Small intestine (tissue), 16 donors: ENCODE measurements at places on chromosomes 2 and 18. TPM values are rescaled to one million over a fixed set of nuclear protein-coding genes. Genes with fewer than 3 reads are reported as not detected.
A peak's percentile ranks its signal among the peaks of the same experiment; 100 is the strongest.

DNA sequence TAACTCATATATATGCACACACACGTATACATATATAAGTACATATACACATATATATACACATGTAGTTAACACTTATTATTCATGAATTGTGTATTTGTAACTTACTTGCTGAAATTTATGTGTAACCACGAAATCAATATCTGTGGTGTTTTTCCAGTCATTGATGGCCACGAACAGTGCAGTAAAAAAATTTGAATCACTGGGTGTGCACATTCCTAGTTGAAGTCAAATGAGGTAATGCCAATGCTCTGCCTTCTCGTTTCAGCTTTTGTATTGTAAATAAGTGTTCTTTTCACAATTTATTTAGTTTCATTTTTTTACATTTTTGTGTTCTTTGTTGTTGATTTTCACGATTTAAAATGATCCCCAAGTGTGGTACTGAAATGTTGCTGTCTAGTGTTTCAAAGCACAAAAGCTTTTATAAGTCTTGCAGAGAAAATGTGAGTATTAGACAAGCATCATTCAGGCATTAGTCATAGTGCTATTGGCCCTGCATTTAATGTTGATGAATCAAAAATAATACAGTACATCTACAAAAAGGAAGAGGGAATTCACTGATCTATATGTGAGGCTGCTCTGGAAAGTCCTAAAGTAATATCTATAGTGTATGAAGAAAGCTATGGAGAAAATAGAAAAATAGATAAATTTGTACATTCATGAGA is 419.0 kb downstream of the DSC3 start:
- no peak overlapping the region for H3K4me3 ChIP-seq
- H3K4me1 ChIP-seq = no peaks in the 10 kb centered on the region
- no peaks in the 10 kb centered on the region for H3K36me3 ChIP-seq
- no peak for DNase-seq
- H3K27ac ChIP-seq = no peak overlapping the region

DNA sequence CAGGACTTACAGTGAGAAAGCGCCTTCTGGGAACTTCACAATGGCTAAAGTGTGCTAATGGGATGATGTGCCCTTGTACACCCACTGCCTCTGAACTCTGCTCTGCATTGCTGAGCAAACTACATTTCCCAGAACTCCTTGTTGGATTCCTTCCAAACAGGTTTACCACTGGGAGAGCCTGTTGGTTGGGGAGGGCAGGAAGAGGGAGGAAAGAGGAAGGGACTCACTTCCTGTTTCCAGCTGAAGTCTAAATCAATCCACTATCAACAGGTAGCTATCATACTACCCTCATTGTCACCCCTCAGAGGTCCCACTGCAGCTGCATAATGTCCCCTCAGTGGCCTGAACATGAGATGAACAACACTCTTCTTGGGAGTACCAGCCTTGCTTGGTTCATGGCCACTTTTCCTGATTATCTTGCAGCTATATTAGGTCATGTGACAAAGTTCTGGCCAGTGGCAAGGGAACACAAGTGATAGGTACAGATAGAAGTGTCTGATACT is 109.7 kb downstream of the MSH2 start:
- H3K27ac ChIP-seq = no peak overlapping the region
- no peak for DNase-seq
- no peak overlapping the region for H3K4me3 ChIP-seq
- no peaks in the 10 kb centered on the region for H3K36me3 ChIP-seq
- no peaks in the 10 kb centered on the region for H3K4me1 ChIP-seq

DNA sequence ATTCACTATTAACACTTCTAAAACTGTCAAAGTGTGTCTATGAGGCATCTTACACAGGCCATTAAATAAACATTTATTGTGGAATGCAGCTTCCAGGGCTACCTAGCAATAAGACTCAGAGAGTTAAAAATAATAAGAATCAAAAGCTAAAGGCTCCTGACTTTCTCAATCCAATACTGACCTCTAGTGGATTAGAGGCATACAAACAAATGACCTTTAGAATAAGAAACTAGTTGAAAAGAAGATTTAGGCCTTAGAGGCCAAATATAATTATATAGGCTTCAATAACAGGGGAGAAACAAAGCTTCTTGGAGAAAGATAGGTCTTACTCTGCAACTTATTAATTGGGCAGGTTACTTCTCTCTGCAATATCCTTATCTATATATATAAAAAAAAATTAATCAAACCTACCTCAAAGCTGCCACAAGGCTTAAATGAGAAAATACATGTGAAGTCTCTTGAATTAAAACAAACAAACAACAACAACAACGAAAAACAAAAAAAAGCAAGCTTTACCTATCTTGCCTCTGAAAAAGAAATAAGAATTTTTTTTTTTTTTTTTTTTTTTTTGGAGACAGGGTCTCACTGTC is 246.1 kb downstream of the EXOC6B start:
- no peak overlapping the region for H3K27ac ChIP-seq
- no peaks in the 10 kb centered on the region for H3K27me3 ChIP-seq
- peak; percentile 55 for DNase-seq
- no peaks in the 10 kb centered on the region for H3K4me1 ChIP-seq
- H3K36me3 ChIP-seq = no peaks in the 10 kb centered on the region
- no peak overlapping the region for H3K4me3 ChIP-seq

DNA sequence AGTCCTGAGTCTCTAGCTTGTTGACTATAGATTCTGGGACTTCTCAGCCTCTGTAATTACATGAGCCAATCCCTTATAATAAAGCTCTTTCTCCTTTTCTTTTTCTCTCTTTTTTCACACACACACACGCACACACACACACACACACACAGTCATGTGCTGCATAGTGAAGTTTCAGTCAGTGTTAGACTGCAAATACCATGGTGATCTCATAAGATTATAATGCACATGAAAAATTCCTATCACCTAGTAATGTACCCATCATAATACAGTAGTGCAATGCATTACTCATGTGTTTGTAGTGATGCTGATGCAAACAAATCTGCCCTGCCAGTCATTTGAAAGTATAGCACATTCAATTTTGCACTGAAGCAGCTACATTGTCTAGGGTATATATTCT is 558.2 kb downstream of the SUCLG1 start:
- no peaks in the 10 kb centered on the region for H3K27me3 ChIP-seq
- no peaks in the 10 kb centered on the region for H3K4me1 ChIP-seq
- H3K4me3 ChIP-seq = no peak overlapping the region
- no peak for DNase-seq
- H3K27ac ChIP-seq = no peak overlapping the region
- H3K36me3 ChIP-seq = no peaks in the 10 kb centered on the region

DNA sequence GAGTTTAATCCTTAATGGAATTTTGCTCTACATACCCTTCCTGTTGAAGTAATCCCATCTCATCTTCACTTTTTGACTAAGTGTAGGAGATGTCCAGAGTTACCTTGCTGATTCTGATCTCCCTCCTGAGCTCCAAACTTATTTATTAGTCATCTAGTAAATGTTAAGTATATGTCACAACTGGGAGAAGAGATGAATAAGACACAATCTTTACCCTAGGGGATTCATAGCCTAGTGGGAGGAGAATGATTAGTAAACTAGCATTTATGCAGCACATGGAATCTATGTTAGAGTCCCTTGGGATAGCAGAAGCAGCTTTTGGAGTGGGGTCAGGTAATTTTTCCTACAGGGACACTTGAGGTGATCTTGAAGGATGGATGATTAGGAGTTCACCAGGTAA is 20.7 kb downstream of the ACVR2A start:
- no peak overlapping the region for H3K4me3 ChIP-seq
- no peaks in the 10 kb centered on the region for H3K27me3 ChIP-seq
- no peaks in the 10 kb centered on the region for H3K36me3 ChIP-seq
- H3K27ac ChIP-seq = no peak overlapping the region

DNA sequence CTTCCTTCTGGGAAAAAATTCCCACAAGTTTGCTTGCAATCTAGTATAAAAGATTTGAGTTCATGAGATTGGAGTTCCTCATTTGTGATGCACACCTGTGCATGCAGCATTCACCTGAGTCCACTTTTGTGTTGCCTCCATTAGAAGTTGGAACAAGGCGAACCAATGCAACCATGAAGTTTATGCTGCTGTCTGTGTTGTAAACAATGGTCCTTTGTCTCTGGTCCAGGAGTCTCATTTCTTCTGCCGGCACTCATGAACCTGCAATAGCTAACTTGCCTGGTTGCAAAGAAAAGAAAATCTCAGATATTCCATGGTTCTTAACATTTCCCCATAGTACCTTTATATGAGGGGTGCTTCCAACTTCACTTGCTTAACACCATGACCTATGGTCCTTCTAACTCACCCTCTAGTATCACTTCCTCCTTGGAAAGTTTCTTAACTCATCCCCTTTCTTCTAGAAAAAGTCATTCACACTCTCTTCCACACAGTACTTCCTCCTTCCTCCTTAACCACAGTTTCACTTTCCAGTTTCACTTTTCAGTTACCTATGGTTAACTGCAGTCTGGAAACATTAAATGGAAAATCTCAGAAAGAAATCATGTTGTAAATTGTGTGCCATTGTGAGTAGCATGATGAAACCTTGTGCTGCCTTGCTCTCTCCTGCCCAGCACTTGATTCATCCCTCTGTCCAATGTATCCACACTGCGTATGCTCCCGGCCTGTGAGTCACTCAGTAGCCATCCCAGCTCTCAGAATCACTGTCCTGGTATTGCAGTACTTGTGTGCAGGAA is 128.8 kb upstream of the TRIB2 start:
- H3K36me3 ChIP-seq = no peaks in the 10 kb centered on the region
- peak; percentile 38 for DNase-seq
- H3K27me3 ChIP-seq = no peaks in the 10 kb centered on the region
- H3K4me1 ChIP-seq = no peaks in the 10 kb centered on the region
- H3K4me3 ChIP-seq = no peak overlapping the region

GRCh38 chr18:63394954-63395353 is 27.3 kb downstream of the VPS4B start:
- H3K4me1 ChIP-seq = no peaks in the 10 kb centered on the region
- H3K27ac ChIP-seq = no peak overlapping the region
- no peak overlapping the region for H3K4me3 ChIP-seq
- peaks cover 49% of the 10 kb centered on the region for H3K36me3 ChIP-seq
- no peak for DNase-seq

DNA sequence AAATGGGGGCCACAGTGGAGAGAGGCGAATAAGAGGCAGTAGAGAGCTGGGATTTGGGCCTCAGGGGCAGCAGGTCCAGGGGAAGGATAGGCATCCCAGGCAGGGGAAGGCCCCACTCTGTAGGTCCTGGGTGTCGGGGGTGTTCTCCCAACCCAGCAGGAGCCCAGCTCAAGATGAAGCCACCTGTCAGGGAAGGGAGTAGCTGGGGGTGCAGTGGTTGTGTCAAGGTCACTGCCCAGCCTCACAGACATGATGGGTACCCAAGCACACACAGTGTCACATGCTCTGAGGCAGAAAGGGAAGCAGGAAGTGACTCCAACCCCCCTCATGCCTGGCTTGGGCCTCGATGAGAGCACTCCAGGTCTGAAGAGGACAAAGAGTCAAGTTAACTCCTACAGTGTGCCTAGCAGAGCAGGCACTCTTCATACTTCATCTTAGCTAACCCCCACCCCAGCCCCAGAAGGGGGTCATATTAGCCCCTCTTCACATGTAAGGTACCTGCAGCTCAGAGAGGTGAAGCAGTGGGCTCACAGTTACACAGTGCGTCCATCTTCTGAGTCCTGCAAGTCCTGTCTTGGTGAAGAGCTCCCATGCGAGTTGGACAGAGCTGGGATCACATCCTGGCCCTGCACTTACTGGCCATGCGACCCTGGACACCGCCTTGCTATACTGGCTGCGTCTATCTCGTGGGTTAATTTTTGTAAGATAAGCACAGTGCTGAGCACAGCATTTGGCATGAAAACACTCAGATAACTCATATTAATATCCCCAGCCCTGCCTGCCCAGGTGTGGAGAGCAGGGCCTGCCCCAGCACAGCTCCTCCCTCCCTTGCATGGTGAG is 72.6 kb upstream of the DAPL1 start:
- no peak overlapping the region for H3K27ac ChIP-seq
- H3K27me3 ChIP-seq = no peaks in the 10 kb centered on the region
- peak; percentile 35 for DNase-seq
- peaks cover 31% of the 10 kb centered on the region for H3K4me1 ChIP-seq

- H3K36me3 ChIP-seq = no peaks in the 10 kb centered on the region
- H3K4me3 ChIP-seq = no peak overlapping the region
- no peak overlapping the region for H3K27ac ChIP-seq
- no peaks in the 10 kb centered on the region for H3K4me1 ChIP-seq
- no peak for DNase-seq
These were observed 193.5 kb downstream of the MCFD2 start for GRCh38 chr2:46722142-46722541.

GRCh38 chr2:239835056-239835455 is 190.1 kb downstream of the NDUFA10 start:
- no peaks in the 10 kb centered on the region for H3K36me3 ChIP-seq
- no peak overlapping the region for H3K27ac ChIP-seq
- no peaks in the 10 kb centered on the region for H3K27me3 ChIP-seq

DNA sequence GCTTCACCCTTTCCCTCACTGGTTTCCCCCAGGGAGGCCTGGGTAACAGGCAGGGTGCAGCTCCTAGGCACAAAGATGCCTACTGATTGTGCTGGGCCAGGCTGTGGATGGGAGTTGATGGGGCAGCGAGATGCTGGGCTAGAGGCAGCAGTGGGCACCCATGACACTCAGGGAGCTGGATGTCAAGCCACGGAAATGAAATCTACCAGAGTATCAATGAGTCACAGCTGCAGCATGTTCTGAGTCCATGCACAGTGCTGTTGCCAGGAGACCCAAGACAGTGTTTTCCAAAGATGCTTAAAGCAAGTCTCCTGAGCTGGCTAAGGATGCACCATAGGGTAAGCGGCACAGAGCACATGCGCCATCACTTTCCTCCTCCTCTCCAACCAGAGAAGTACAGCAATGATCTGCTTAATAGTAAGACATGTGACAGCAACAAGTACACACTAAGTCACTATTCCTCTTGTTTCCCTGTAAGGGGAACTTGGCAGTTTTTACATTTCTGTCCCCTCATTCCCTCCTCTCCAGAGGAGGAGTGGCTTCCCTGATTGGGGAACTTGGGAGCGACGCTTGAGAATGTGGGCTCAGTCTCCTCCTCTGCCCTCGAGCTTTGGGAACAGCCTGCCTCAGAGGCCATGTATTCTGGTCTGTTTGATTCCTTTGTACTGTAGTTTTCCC is 57.2 kb downstream of the CDC42EP3 start:
- no peak overlapping the region for H3K4me3 ChIP-seq
- H3K27ac ChIP-seq = peak overlapping the region; percentile 7
- DNase-seq = no peak
- H3K27me3 ChIP-seq = no peaks in the 10 kb centered on the region

- no peak for DNase-seq
- no peaks in the 10 kb centered on the region for H3K36me3 ChIP-seq
- no peak overlapping the region for H3K27ac ChIP-seq
- H3K27me3 ChIP-seq = no peaks in the 10 kb centered on the region
- H3K4me1 ChIP-seq = no peaks in the 10 kb centered on the region
These were observed 86.5 kb downstream of the EFEMP1 start for GRCh38 chr2:55837073-55837472.

POTEC gene
- polyA plus RNA-seq = 0.01 TPM

TMEM37 gene
- polyA plus RNA-seq = 92.8 TPM

RHBDD1 gene
- 12.6 TPM for polyA plus RNA-seq

RAPH1 gene
- 6.2 TPM for polyA plus RNA-seq

EVX2 gene
- polyA plus RNA-seq = not detected

NUP35 gene
- 24.8 TPM for polyA plus RNA-seq

MEP1B gene
- polyA plus RNA-seq = 102 TPM

SLC1A4 gene
- 5.6 TPM for polyA plus RNA-seq
